Stimulated activated CD4-positive, alpha-beta T cell treated with anti-CD3 and anti-CD28 coated beads, Interleukin-2, amount 100 ng/mL, for 4 hours (primary cell): ENCODE measurements at places on chromosomes 6 and 20.

GRCh38 chr6:135537741-135538301 is 40.3 kb upstream of the AHI1 start:
- no peak for DNase-seq

DNA sequence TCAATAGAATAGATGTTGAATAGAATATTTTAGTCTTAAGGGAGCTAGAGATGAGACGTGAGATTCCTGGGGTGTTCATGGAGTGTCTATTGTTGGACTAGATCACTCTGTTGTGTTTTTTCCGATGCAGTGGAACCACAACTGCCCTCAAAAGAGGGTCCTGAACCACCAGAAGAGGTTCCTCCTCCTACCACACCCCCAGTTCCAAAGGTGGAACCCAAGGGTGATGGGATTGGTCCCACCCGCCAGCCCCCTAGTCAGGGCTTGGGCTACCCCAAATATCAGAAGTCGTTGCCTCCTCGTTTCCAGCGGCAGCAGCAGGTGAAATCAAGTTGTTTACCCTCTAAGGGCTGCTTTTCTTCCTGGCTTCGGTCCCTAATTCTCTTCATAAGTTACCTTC is 8.5 kb downstream of the PRRC2A start:
- no peak for DNase-seq

DNA sequence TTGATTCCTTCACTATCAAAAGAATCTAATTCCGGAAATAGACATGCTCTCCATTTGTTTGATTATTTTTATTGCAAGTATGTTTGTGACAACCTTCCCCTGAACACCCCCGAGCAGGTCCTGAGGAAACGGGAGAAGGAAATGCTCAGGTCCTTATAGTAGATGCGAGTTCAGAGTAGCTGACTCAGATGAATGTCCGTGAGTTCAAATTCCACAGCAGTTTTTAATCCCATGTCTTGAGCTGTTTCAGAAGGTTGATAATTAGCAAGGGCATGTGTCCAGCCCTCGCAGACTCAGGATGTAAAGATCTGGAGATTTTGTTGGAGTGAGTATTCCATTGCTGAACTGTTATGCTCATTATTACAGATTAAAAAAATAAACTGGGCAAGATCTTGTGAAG is 169.3 kb downstream of the BCAS1 start:
- no peak for DNase-seq

DNA sequence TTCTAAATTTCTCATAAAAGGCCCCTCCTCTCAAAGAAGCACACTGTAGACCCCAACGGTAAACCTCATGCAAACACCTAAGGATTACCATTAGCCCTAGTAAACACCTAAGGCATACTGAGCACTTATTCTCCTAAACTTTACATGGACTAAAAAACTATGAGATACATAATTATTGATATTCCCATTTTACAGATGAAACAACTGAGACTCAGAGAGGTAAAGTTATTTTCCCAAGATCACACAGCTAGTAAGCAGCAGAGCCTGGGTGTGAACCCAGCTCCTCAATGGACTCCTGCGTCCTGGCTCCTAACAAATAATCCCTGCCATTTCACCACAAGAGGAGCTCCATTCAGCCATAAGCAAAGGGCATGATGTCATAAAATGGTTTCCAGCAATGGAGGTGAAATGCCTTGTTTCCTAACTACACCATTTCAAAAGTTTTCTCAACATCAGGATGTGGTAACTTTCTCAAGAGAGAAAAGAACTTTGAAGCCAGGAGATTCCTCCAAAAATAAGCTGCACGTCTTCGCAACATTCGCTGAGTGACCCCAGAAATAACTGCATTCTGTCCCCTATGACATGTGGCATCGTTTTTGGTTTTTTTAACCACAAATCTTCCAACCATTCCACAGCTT is 4.1 kb downstream of the ATP9A start:
- no peak for DNase-seq

- no peak for DNase-seq
Observed at GRCh38 chr6:54057058-54057457, 54.2 kb upstream of the MLIP start.
